H7 (cell line): ENCODE measurements at places on chromosomes 2 and 18.
A peak's percentile ranks its signal among the peaks of the same experiment; 100 is the strongest.

DNA sequence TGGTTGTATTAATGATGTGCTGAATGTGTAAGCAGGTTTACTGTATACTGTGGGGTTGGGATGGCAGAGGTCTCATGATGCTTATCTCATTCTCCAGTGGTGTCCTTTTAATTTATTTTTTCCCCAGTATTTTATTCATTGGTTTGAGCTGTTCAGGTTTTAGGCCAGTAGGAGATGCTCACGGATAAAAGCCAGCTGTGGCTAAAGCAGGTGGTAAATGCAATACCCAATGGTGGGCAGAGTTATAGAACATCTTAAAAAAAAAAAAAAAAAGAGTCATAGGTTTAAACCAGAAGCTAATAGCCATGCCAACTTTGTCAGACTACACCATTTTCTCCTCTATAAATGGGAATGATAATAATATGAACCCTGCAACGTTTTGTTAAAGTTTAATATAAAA, 57.8 kb upstream of the NEUROD1 start:
- peak; percentile 34 for DNase-seq

DNA sequence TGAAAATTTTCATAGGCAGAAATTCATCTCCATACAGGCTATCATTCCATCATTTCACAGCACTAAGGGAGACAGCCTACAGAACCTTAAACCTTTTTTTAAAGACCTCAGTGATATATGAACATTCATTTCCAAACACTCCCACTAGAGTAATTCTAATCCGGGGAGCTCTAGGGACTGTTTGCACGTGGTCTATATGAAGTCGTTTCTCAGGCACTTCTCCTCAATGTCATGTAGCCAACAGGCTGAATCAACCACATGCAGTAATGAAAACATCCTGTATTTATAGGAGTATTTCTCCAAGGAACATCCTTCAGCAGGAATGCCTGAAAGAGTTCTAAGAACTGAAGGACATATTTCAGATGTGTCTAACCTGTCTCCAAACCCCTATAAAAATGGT, 97.3 kb upstream of the CREB1 start:
- DNase-seq = no peak

- DNase-seq = no peak
Observed at GRCh38 chr2:142966284-142966683, 88.8 kb downstream of the KYNU start.

DNA sequence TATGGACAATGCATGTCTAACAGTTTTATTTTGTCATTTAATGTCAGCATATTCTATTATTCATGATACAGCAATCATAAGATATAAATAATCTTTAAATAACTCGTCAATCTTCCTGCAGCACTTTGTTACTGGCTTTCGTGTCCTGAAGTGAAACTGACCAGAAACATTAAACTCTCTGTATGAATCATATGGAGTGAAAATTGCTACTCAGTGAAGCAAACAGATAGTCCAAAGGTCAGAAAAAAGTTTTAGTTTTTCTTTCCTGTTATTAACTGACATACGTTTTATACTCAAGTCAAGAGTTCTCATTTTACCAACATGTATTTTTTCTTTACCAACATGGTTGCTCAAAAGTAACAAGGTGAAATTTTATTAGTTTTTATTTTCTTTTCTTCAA, 106.8 kb upstream of the GALNT5 start:
- no peak for DNase-seq

DNA sequence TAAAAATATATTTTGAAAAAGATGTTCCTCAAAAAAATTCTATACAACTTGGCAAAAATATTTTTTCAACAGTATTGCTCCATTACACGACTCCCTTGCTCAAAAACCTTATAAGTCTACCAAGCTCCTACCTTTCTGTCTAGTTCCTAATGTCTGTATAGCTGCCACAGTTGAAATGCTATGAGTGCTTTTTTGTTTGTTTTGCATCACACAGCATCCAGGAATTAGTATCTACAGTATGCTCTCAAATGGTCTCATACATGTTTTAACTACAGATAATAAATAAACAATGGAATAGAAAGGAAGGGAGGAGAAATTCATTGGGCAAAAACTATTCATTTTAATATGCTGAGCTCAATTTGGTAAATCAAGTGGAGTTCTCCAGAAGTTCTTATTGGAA, 17.3 kb downstream of the ACADL start:
- no peak for DNase-seq

GRCh38 chr2:241410739-241411176, 54.7 kb downstream of the FARP2 start:
- no peak for DNase-seq

DNA sequence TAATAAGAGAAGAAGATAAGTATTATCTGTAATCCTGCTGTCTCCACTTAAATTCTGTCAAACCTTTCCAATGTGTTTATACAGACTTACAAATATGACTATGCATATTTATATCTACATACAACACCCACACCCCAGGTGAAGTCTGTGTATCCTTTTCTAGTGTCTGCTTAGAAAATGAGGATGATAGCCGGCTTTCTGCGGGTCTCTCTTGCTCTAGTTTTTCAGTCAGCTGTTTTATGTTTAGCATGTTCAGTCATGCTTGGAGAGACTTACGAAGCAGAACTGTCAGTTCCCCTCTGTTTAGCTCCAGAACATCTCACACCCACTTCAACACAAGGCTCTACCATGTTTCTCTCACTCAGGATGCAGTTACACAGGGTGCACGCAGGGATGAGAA, 137.3 kb upstream of the NFATC1 start:
- no peak for DNase-seq

DNA sequence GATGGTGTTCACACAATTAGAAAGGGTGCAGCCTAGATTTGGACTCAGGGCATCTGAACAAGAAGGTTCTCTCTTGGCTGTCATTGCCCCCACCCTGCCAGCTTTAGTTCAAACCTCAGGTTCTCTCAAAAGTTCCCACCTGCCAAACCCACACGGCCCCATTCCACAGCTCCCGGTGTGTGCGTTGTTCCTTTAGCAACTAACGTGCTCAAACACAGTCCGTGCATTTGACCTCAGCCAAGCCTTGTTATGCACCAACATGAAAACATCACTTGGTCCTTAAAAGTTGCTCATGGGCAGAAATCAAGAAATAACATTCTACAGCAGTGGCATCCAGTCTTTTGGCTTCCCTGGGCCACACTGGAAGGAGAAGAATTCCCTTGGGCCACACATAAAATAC, 32.0 kb downstream of the LOXHD1 start:
- no peak for DNase-seq

- DNase-seq = peak; percentile 7
Observed at GRCh38 chr18:8623549-8624106, 14.4 kb downstream of the RAB12 start.

DNA sequence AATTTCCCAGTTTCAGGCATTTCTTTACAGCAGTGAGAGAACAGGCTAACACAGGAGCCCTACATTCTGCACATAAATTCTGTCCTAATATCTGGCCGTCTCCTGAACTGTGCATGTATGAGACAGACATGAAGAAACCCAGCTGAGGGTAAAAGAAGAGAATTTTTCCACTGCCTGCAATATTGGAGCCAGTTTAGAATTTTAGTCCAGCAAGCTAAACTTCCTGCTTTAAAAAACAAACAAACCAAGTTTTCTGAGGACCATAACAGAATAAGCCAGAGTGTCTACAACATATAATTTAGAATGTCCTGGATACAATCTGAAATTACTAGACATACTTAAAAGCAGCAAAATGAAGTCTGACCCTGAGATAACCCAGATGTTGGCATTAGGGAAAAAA, 215.1 kb upstream of the KLHL29 start:
- no peak for DNase-seq

DNA sequence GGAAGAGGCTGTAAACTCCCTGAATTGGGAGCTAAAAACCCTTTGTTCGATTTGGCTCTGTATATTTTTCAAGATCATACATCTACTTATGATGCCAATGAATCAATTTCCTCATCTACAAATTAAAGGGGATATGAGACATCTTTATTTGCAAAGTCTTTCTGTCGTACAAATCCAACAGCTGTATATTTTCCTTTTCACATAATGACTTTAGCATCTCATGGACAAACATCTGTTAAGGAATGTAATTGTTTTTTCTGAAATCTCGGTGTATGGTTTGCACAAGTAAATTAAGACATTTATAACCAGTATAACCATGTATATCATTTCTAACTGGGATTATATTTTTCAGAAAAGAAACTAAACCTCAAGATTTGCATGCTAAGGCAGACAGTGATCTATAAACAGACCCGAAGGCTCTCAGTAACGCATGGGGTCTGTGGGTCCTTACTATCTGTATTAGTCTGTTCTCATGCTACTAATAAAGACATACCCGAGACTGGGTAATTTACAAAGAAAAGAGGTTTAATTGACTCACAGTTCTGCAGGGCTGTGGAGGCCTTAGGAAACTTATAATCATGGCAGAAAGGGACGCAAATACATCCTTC, 130.8 kb downstream of the SLC8A1 start:
- no peak for DNase-seq

DNA sequence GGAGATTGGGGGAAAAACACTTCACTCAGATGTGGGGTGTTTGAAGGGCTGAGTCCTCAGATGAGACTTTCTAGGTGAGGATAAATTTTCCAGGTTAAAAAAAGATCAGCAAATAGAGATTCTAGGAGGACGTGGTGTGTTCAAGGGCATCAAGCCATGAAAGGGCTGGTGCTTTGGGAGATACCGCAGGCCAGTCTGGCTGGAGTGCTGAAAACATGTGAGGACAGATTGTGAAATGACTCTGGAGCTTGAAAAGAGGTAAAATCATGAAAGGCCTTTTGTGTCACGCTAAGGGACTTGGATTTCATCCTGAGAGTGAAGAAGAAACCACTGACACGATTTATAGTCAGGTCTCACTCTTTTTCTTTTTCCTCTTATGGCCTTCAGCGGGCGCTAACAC, 320.5 kb downstream of the DPP10 start:
- no peak for DNase-seq

GRCh38 chr2:74415762-74416395, 5.5 kb downstream of the C2orf81 start:
- peak; percentile 78 for DNase-seq

- DNase-seq = no peak
Observed at GRCh38 chr2:224915136-224915535, 127.1 kb downstream of the DOCK10 start.

GRCh38 chr2:233006648-233007047, 6.4 kb downstream of the NGEF start:
- DNase-seq = no peak

DNA sequence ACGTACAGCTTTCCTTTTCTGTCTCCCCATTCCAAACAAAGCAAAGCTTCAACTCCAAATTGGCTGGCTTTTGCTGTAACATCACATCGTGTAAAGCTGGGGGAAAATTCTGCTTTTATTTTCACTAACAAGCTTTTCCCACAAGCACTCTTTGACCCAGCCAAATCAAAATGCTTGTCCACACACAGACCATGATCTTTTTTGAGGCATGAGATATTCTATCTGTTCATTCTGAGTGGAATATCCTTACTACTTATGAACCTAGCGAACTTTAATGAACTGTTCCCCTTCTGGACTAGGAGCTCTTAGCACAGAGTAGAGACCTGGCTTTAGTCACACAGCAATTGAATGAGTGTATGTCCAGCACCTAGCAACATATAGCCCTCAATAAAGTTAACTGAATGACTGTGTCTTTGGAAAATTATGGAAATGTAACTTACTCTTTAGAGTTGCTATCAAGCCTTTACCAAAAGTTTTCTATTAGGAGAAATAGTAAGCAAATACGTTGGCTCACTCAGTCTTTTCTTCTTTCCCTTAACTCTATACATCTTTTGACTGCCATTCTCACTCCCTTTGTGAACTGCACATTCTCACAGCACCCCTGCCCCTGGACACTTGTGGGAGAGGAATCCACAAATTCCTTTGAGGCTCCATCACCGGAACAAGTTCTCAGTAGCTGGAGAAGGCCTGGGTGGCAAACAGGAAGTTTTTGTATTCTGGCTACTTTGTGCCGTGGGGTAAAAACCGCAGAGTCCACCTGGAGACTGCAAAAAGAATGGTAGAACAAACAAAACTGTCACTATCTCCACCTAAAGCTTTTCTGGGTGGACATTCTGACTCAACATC, 1.3 kb upstream of the UBE2E3 start:
- no peak for DNase-seq

GRCh38 chr2:239075918-239076758, 228.3 kb downstream of the TWIST2 start:
- peak; percentile 65 for DNase-seq

GRCh38 chr2:1686784-1687105, 57.6 kb downstream of the PXDN start:
- DNase-seq = no peak

- DNase-seq = no peak
Observed at GRCh38 chr18:35371412-35372195, 5.5 kb downstream of the ZNF396 start.

- DNase-seq = peak; percentile 76
Observed at GRCh38 chr2:10915731-10916276, 4.1 kb downstream of the KCNF1 start.

DNA sequence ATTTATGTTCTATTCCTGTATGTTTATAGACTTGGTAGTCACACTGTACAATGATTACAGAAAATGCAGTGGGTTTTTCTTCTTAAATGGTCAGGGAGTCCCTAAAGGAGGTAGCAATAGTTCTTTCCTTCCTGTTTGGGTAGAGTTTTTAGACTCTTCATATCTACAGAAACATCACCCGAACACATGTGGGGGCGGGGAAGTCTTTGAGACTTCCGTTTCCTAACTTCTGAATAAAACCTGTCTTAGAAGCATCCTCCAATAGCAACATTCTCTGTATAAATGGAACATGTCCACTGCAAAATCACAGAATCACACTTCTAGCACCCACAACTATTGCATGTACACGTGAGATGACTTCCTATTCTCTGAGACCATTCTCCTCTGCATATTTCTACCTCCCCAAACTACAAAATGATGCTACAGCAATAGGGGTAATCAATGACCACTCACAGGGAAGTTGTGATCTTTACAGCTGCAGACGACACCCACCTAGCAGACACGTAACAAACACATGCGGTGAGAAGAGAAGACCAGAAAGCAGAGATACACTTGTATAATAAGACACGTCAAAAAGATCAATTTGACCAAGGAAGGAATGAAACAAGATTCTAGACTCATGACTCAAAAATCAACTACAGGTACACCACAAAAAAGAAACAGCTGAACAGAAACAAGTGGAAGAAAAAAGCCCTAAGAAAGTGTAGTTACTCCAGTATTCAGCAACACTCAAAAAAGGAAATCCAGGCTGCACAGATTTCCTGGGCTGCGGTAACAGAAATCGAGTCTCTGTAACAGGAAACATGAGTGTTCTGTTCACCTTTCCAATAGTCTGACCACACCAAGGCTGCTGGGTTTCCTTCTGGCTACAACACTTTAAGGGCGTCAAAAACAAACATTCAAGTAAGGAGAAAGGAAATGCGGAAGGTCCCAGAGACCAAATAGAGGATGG, 120.4 kb downstream of the ZNF516 start:
- DNase-seq = no peak
